ENCODE measurements at places on chromosomes 6 and 20. TPM values are rescaled to one million over a fixed set of nuclear protein-coding genes. Genes with fewer than 3 reads are reported as not detected.

Gene HLA-DOB
- total RNA-seq = under 0.01 TPM

Gene OPRM1
- not detected for total RNA-seq

Gene CST7
- total RNA-seq = not detected

Gene SMOC2
- not detected for total RNA-seq

Gene PCSK2
- total RNA-seq = not detected

Gene FOXF2
- total RNA-seq = not detected

Gene PTPRK
- 118 TPM for total RNA-seq

Gene NKAIN4
- total RNA-seq = not detected

Gene VGLL2
- total RNA-seq = not detected

Gene PGM3
- 77.8 TPM for total RNA-seq

Gene CDH4
- total RNA-seq = under 0.01 TPM

Gene EYA4
- under 0.01 TPM for total RNA-seq

Gene BHLHE23
- total RNA-seq = not detected

Gene TTPAL
- 3.5 TPM for total RNA-seq

Gene BMP5
- not detected for total RNA-seq

Gene LIN28B
- total RNA-seq = not detected

Gene CST2
- total RNA-seq = not detected

Gene MYLK2
- 42.1 TPM for total RNA-seq

Gene BPIFB1
- not detected for total RNA-seq

Gene SNPH
- 1.8 TPM for total RNA-seq

Gene PARD6B
- total RNA-seq = 0.39 TPM

Gene WFDC5
- total RNA-seq = not detected

Gene CYP21A2
- not detected for total RNA-seq

Gene NKAIN2
- total RNA-seq = not detected

Gene TMEM244
- total RNA-seq = not detected

Gene SFTA2
- total RNA-seq = not detected

Gene HSPA1L
- 1.4 TPM for total RNA-seq

Gene SRPK1
- 30.8 TPM for total RNA-seq
